ENCODE measurements at places on chromosomes 16 and 17.

GRCh38 chr16:79402356-79402755 lies 198.2 kb downstream of the MAF start:
- DNase-seq, result no peak

GRCh38 chr16:63983401-63983800 lies 1138.5 kb downstream of the CDH11 start:
- DNase-seq, result no peak

- DNase-seq, result no peak
Observed at GRCh38 chr17:48462946-48463345, 32.9 kb upstream of the SKAP1 start.

- no peak for DNase-seq
Observed at GRCh38 chr17:16418685-16419068, 3.3 kb downstream of the TRPV2 start.

DNA sequence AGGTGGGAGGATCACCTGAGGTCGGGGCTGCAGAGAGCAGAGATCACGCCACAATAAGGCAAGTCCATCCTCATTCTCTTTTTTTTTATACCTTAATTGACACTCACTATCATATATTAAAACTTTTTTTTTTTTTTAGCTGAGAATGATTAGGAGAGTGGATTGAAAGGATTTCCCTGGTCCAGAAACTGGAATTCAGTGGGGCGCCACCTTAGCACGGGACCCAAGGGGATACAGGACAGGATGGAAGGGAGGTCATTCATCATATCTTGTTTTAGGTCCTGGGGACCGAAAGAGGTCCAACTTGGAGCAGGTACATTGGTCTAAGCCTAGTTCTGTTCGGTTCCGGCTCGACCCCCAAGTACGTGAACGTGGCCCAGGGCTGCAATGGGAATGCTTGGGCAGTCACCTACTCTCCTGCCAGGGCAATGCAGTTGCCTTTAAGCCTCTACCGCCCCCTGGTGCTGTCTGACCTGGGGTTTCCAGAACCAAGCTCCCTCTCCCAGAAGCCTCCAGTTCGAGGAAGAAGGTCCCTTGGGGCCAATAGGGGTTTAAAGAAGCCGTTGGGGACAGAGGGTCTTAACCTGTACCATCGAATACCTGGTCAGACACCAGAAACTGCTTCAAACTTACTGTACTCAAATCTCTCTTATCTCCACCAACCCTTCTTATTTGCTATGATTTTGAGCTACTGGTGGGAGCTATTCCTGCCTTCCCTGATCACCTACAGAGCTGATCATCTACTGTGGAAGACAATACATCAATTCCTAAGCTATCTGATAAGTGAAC lies 19.9 kb upstream of the GPATCH8 start:
- no peak for DNase-seq

GRCh38 chr17:70184770-70185169 lies 15.4 kb downstream of the KCNJ2 start:
- DNase-seq, result no peak

- DNase-seq, result no peak
Observed at GRCh38 chr17:76131051-76131691, 9.9 kb downstream of the FOXJ1 start.

- DNase-seq, result no peak
Observed at GRCh38 chr17:32479074-32479617, 7.6 kb upstream of the CDK5R1 start.

DNA sequence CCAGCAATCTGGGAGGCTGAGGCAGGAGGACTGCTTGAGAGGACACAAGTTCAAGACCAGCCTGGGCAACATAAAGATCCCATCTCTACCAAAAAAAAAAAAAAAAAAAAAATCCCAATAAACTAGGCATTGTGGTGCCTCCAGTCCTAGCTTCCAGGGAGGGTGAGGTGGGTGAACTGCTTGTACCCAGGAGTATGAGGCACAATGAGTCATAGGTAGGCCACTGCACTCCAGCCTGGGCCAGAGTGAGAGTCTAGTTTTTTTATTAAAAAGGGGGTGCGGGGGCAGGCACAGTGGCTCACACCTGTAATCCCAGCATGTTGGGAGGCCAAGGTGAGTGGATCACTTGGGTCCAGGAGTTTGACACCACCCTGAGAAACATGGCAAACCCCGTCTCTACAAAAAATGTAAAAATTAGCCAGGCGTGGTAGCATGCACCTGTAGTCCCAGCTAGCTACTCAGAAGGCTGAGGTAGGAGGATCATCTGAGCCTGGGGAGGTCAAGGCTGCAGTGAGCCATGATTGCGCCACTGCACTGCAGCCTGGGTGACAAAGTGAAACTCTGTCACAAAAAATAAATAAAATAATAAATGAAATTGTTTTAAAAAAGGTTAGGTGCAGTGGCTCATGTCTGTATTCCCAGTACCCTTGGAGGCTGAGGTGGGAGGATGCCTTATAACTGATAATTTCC lies 7.8 kb upstream of the CHST6 start:
- no peak for DNase-seq

- DNase-seq, result no peak
Observed at GRCh38 chr17:17518014-17518413, 21.8 kb upstream of the RASD1 start.
